Pancreas (tissue), 10 donors: ENCODE measurements at places on chromosomes 12 and 14. TPM values are rescaled to one million over a fixed set of nuclear protein-coding genes. Genes with fewer than 3 reads are reported as not detected.

Gene OR4K15
- polyA plus RNA-seq = not detected

Gene TAS2R14
- polyA plus RNA-seq = 1.5 TPM

Gene NOC4L
- 45.8 TPM for polyA plus RNA-seq

Gene B3GNT4
- 0.34 TPM for polyA plus RNA-seq

Gene EFCAB11
- polyA plus RNA-seq = 1.3 TPM

Gene CLEC2A
- not detected for polyA plus RNA-seq

DNA sequence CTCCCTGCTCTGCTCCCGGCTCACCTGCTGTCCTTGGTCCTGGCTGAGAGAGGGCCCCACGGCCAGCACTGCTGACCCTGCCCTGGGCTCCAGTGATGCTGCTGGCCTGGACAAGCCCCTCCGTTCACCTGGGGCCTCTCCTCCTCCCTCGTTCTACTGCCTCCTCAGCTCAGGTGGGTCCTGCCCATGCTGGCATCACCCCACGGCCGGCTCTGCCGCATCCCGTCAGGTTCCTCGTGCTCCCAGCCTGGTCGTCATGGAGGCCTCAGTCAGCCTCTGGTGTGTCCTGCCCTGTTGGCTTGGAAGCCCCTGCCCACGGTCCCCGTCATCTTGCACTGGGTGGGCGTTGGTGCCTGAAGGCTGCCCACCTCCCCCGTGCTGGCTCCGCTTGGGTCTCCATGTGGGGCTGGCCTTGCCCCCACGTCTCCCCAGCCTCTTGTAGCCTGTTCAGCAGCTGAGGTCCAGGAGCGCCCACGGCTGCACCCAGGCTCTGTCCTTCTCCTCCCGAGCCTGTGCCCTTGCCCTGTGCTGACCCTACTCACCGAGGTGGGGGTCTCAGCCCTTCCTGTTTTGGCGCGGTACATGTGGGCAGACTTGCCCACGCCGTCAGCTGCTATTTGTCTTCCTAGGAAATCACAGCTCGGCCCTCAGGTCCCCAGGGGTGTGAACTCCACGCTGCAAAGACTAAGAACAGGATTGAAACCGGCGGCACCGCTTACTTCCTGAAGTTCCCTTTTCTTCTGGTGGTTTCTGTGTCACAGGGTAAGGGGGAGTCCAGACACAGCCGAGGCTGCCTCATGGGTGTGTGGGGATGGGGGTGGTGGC is 121.6 kb downstream of the TMEM121 start:
- no peaks in the 10 kb centered on the region for H3K4me1 ChIP-seq
- H3K27me3 ChIP-seq = no peaks in the 10 kb centered on the region
- no peak overlapping the region for H3K4me3 ChIP-seq

DNA sequence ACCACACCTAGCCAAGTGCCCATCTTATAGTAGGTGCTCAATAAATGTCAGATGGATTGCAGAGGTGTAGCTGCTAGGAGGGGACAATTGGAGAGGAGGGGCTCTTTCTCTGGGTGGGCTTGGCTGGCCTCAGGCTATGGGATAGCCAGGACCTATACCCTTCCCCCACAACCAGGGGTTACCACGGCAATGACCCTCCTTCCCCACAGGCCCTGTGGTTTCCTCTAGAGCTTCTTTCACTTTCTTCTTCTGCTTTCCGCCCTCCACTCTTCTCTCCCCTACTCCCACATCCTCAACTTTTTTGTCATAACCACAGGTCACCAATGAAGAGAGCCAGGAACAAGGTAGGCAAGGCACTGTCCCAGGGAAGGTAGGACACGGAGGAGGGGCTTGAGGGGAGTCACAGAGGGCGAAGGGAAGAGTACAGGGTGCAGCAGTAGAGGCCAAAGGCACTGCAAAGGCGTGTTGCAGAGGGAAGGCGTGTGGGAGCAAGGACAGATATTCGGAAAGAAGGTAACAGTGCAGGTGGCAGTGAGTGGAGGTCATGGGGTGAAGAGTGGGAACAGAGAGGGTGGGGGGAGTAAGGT is 1.9 kb upstream of the ITGB7 start:
- peaks cover 13% of the 10 kb centered on the region for H3K36me3 ChIP-seq
- H3K27me3 ChIP-seq = no peaks in the 10 kb centered on the region
- no peaks in the 10 kb centered on the region for H3K4me1 ChIP-seq

DNA sequence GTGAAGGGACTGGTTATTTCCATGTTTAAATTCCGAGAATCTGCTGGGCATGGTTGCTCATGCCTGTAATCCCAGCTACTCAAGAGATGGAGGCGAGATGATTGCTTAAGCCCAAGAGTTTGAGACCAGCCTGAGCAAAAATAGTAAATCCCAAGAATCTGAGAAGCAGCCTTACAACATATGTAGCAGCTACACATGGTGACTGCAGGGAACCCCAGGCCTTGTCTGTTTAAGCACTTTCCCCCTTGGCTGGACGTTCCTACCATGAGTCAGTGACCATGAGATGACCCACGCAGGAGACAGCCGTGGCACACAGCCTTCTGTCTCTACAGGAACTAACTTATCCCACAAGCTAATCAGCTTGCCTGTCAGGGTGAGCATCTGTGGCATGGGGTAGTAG is 5.5 kb upstream of the SLC24A4 start:
- no peaks in the 10 kb centered on the region for H3K36me3 ChIP-seq
- H3K4me3 ChIP-seq = no peak overlapping the region
- H3K27ac ChIP-seq = no peak overlapping the region
- H3K4me1 ChIP-seq = no peaks in the 10 kb centered on the region
- no peaks in the 10 kb centered on the region for H3K27me3 ChIP-seq

DNA sequence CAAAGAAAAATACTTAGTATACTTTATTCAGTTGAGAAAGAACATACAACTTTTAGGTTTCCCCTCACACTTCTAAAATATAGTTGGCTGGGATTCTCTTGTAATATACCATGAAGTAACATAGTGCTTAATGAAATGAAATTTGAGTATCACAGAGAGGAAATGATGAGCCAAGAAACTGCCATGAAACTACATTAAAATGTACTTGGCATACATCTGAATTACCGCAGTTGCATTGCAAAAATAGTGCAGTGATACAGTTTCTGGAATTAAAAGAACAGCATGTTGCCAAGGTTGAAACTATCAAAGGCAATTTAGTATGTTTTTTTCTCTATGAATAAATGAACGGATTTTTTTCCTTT is 389.2 kb downstream of the TMEM117 start:
- no peaks in the 10 kb centered on the region for H3K27me3 ChIP-seq
- H3K4me1 ChIP-seq = no peaks in the 10 kb centered on the region
- DNase-seq = no peak
- H3K27ac ChIP-seq = no peak overlapping the region
- no peak overlapping the region for H3K4me3 ChIP-seq

GRCh38 chr14:92495027-92495426 is 18.6 kb upstream of the RIN3 start:
- H3K27ac ChIP-seq = no peak overlapping the region
- DNase-seq = no peak
- H3K4me3 ChIP-seq = no peak overlapping the region
- H3K4me1 ChIP-seq = no peaks in the 10 kb centered on the region
- H3K27me3 ChIP-seq = no peaks in the 10 kb centered on the region

- DNase-seq = no peak
- no peaks in the 10 kb centered on the region for H3K27me3 ChIP-seq
- H3K27ac ChIP-seq = no peak overlapping the region
- no peaks in the 10 kb centered on the region for H3K4me1 ChIP-seq
- no peaks in the 10 kb centered on the region for H3K36me3 ChIP-seq
- H3K4me3 ChIP-seq = no peak overlapping the region
Measured at GRCh38 chr12:112969547-112970306, 8.6 kb upstream of the OAS2 start.

DNA sequence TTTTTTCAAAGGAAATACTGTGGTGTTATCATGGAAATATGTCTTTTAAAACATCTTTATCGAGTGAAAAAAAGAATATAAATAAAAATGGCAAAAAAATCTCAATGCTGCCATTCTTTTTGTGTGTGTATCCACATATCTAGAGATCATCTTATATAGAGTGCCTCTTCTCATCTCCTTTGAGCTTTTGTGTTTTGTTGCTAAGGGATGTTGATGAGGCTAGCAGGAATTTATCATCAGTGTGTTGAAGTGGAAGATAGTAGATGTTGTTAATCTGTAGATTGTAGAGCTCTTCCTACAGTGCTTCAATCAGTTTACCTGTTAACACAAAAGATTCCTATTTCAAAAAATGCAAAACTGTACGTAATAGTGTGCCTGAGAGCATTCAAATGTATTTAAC is 1738.0 kb upstream of the SEL1L start:
- no peaks in the 10 kb centered on the region for H3K27me3 ChIP-seq
- H3K27ac ChIP-seq = no peak overlapping the region
- no peak overlapping the region for H3K4me3 ChIP-seq
- no peaks in the 10 kb centered on the region for H3K4me1 ChIP-seq
- no peak for DNase-seq

- no peak for DNase-seq
- H3K27me3 ChIP-seq = no peaks in the 10 kb centered on the region
- H3K27ac ChIP-seq = no peak overlapping the region
- no peaks in the 10 kb centered on the region for H3K4me1 ChIP-seq
- H3K36me3 ChIP-seq = no peaks in the 10 kb centered on the region
Measured at GRCh38 chr14:65077318-65077717, 25.0 kb downstream of the MAX start.
